ENCODE measurements at places on chromosomes 3 and 15. TPM values are rescaled to one million over a fixed set of nuclear protein-coding genes. Genes with fewer than 3 reads are reported as not detected.

DNA sequence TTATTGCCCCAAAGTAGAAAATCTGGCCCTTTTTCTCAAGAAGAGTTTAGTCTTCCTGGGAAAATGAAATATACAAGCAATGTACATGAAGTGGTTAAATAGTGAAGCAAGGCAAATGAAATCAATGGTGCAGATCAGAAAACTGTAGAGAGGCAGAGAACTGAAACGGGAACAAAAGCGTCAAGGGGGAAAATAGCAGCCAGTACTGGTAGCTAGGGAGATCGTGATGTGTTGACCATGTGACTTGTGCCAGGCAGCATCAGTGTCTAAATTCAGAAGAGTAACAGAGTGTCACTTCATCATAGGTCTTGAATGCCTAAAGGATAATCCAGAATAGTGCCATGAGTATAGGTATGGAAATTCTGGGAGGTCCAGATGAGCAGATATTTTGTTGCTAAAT, 163.1 kb downstream of the CHL1 start:
- DNase-seq, result no peak
- no peak overlapping the region for H3K27ac ChIP-seq
- H3K4me1 ChIP-seq, result no peaks in the 10 kb centered on the region
- H3K4me3 ChIP-seq, result no peak overlapping the region

DNA sequence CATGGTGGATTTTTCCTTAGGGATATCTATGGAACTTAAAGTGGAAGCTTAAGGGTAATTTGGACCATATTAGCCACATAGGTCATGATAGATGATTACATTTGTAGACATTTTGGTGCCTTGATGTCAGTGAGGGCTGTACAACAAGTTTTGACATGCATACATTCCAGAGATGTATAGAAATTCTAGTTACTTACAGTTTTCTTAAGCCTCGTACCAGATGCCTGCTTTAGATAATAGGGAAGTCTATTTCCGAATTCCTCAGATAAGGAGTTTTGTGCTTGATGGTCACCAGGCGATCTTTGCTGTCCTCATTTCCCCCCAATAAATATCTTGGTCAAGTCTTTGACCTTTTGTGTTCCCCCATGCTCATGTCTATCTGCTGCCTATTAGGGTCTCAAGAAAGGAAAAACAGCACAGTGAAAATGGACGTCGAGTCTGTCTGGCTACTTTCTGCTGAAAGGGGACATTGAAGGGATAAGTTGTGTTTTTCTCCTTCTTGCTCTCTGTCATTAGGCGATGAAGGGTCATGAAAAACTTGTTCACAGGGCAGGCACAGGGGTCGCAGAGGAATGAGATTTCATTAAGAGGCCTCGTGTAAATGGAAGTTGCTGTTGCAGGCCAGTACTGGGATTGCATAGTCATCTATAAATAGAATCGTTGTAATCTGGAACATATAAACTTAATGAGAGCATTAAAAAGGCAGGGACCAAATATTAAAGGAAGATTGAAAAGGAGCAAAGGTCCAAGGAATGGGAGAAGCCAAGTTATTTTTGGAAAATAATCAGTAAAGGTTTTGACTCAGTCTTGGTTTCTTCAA, 20.0 kb upstream of the SENP7 start:
- no peak for DNase-seq
- H3K27ac ChIP-seq, result no peak overlapping the region
- H3K27me3 ChIP-seq, result peaks cover 5% of the 10 kb centered on the region
- H3K4me1 ChIP-seq, result peaks cover 28% of the 10 kb centered on the region
- peaks cover 5% of the 10 kb centered on the region for H3K36me3 ChIP-seq

- H3K27me3 ChIP-seq, result no peaks in the 10 kb centered on the region
- no peak for DNase-seq
- peaks cover 6% of the 10 kb centered on the region for H3K4me1 ChIP-seq
Measured at GRCh38 chr3:20073068-20073467, 32.8 kb downstream of the KAT2B start.

C3orf49 gene
- total RNA-seq, result not detected

Measured in activated T-helper 2 cell treated with anti-CD3 and anti-CD28 coated beads, Interferon-gamma antibody, Interleukin-2, Interleukin-4, amounts not matched to agents 10 μg/mL and 5 μg/mL and 100 μg/mL, durations not matched to agents 14 hours and 24 hours and 36 hours (primary cell).